AG10803 (cell line): ENCODE measurements at places on chromosomes 2 and 18.
A peak's percentile ranks its signal among the peaks of the same experiment; 100 is the strongest.

DNA sequence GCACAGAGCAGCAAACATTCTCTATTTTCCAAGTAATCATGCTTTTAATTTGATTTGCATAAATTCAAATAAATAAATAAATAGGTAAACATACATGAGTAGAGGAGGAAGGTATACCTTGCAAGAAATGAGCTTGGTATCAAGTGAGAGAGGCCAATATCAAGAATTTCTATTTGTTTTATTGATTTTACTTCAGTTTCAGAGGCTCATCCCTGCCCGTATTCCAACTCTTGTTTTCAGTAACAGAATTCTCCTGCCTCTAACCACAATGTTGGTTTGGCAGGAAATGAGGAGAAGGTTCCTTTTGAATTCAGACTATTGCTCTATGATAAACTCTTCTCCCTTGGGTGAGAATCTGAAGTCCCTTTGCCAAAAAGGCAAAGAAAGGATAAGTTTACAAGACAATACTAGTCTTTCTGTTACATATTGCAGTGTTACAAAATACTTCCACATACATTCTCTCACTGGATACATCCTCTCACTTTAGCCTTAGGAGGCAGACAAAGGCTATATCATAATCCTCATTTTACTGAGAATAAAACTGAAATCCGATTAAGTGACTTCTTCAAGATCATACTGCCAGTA, 68.3 kb upstream of the ZNF397 start:
- DNase-seq = no peak

DNA sequence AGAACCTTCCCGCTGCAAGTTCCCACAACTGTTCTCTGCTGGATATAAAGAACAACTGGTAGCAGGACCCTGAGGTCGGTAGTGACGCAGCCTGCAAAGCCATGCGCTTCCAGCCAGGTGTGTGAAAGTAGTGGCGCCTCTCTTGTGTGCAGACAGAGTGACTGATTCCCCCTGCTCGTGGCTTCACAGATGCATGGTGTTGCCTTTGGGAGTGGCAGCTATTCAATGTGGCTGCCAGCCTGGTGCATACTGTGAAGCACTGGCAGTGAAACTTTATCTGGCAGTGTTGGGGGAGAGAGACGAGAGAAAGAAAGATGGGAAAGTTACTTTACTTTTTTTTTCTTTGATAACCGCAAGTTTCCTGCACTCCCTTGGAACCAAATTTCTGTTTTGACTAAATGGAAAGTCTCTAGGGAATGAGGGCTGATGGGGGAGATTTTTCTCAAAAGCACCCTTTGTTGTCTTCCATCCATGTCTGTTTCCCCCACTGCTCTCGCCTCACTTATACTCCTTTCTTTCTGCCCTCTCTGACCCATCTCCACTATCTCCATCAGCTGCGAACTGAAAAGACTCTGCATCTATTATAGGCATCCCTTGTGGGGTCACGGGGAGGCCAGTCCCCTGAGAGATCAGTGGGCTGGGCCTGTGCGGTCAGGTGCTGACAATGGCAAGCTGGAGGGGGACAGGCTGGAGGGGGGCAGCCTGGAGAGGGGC, 90.0 kb upstream of the TNP1 start:
- no peak for DNase-seq

DNA sequence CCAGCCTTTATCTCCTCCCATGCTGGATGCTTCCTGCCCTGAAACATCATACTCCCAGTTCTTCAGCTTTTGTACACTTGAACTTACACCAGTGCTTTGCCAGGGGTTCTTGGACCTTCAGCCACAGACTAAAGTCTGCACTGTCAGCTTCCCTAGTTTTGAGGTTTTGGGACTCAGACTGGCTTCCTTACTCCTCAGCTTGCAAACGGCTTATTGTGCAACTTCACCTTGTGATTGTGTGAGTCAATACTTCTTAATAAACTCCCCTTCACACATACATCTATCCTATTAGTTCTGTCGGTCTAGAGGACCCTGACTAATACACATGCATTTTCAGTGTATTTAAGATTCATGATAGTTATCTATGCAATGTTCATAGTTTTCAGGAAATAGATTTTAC, 35.8 kb upstream of the ZNF804A start:
- no peak for DNase-seq

DNA sequence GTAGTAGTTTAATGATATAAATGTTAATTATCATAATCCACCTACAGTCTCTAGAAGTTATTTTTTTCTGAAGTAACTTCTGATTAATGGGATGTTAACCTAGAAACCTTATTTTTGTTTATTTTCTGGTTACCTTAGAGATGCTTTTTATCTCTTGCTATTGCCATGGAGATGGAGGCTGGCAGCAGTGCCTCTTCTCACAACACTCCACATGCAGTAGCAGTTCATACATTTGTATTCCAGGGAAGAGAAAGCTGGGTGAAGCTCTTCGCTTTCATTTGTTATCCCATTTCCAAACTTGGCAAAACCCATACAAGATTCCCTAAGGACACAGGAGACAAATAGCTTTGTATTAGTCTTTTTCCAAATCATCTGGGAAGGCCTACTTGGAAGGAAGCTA, 1794.1 kb upstream of the LRRTM1 start:
- no peak for DNase-seq

- DNase-seq = peak; percentile 94
These were observed 50.2 kb upstream of the PLB1 start for GRCh38 chr2:28445448-28446258.

DNA sequence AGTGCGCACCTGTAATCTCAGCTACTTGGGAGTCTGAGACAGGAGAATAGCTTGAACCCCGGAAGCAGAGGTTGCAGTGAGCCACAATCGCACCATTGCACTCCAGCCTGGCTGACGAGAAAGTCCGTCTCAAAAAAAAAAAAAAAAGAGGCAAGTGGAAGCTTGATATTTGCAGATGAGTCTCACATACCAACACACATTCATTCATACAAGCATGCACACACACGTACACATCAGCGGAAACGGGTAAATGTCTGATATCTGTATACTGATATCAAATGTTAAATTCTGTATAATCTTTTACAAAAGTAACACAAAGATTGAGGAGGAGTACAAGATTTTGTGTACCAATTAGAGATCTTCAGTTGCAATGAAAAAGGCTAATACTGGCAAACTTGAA, 47.8 kb upstream of the SPOPL start:
- no peak for DNase-seq

DNA sequence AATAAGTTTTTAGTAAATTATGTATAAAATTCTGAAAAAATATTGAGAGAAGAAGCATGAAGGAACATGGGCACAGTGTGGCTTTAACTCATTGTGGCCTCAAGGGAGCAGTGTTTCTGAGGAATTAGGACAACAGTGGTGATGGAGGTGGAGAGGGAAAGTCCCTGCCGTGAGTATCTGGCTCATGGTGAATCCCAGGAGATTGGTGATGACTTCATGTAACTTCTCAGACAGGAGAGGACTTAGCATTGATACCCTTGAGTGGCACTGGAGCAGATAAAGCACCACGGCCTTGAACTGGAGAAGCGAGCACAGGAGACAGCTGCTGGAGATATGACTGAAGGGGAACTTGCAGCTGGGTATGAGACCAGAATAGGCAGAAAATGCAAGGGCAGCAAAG, 35.0 kb upstream of the LRP1B start:
- peak; percentile 20 for DNase-seq
